NCI-H69 (cell line): ENCODE measurements at places on chromosomes 13 and 19.

GRCh38 chr19:8216357-8216756 is 7.2 kb downstream of the CERS4 start:
- no peak for DNase-seq

DNA sequence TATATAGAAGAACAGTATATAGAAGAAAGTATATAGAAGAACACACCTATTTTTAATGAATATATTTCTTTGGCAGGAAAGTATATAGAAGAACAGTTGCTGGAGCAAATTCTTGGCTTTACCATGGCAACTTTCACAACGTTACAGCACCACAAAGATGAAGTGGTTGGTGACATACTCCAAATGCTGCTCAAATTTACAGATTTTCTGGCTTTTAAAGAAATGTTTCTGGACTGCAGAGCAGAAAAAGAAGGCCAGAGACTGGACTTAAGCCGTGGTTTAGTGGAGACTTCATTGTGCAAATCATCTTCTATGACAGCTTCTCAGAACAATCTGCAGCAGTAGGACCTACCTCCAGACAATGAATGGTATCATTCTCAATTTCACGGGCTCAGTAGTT is 24.3 kb upstream of the RFXAP start:
- DNase-seq = no peak

DNA sequence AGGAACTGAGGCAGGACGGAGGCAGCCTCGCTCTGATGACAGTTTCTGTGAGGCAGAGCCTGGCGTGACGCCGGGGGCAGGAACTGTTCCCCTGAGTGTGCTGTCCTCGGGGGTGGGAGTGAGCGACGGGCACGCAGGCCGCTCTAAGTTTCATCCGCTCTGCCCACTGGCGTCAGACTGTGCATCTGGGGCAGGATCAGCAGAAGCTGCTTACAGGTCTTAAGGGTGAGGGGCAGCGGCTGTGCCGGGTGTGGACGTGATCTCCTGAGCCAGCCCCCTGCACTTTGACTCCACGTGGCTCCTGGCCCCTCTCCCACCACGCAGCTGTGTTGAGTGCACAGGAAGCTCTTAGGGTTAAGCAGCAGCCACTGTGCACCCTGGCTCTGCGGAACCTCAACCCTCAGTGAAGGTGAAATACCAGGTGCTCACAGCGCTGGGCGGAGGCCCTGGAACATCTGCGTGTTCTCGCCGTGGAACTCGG is 1.5 kb downstream of the GRK1 start:
- no peak for DNase-seq

- no peak for DNase-seq
Measured at GRCh38 chr13:43512221-43512620, 274.6 kb downstream of the ENOX1 start.

DNA sequence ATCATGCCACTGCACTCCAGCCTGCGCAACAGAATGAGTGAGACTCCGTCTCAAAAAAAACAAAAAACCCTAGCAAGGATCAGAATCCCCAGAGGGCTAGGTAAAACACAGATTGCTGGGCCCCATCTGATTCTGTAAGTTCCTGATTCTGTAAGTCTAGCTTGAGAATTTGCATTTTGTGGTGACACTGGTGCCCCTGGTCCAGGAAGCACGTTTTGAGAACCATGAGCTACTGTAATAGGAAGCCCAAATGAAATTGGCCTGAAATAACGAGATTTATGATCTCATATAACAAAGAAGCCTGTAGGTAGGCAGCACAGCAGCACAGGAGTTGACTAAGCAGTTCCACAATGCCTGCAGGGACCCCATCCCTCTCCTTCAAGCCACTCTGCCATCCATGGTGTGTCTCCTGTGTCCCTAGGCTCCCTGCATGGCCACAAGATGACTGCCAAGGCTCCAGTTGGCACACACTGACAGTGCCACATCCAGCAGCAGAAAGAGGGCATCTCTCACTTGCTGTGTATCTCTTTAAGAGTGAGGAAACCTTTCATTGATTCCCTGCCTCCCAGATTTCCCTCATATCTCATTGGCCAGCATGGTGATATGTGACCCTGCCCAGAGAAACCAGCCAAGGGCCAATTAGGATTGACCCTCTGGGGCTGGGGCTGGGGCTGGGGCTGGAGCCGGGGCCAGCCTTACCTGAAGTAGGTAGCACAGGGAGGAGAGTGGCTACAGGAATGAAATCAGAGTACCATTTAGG is 21.7 kb downstream of the SIPA1L3 start:
- peak; percentile 75 for DNase-seq

DNA sequence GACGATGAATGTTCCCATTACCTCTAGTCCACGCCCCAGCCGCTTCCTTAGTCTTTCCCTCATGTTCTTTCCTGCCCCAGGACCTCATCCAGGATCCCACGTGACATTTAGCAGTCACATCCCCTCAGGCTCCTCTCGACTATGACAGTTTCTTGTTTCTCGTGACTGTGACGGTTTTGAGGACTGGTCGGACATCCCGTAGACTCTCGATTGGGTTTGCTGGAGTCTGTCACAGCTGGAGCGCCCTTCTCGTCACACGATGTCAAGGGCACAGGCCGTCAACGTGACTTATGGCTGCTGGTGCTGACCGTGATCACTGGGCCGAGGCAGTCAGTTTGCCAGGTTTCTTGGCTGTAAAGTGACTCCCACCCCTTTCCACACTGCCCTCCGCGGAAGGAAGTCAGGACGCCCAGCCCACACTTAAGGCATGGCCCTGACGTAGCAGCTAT is 22.8 kb downstream of the ELAVL1 start:
- DNase-seq = no peak

DNA sequence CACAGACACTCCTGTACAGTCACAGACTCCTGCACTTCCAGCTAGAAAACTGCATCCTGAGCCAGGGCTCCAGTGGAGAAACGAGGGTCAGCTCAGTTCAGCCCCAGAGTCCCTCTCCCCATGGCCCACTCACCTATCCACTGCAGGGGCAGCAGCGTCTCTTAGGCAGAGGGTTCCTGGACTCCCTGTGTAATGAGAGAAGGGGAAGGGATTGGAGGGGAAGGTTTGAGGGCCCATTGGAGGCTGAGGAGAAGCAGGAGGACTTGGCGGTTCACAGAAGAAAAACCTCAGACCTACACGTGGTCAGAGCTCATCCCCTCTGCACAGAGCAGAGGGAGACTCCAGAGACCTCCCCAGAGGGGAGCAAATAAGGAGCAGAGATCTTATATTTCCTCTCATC is 9.2 kb upstream of the CEACAM18 start:
- DNase-seq = no peak

GRCh38 chr13:60114499-60115028 is 49.2 kb downstream of the DIAPH3 start:
- no peak for DNase-seq

DNA sequence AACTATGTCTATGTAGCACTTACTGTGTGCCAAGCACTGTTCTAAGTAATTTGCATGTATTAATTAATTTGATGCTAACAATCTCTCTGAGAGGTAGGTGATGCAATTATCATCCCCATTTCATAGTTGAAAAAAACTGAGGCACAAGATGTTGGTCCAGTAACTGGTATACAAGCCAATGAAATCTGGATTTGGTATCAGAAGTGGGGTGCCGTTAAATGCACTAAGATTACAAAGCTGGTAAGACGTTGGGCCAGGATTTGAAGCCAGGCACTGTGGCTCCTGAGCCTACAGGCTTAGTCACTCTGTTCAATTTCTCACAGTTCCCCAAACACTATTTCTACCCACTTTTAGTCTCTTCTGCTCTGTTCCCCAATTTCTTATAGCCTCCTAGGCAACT is 70.4 kb upstream of the CACNA1A start:
- no peak for DNase-seq
